ENCODE measurements at places on chromosomes 16 and 17.

GRCh38 chr16:69326172-69326873 lies 4.1 kb downstream of the PDF start:
- DNase-seq = no peak

DNA sequence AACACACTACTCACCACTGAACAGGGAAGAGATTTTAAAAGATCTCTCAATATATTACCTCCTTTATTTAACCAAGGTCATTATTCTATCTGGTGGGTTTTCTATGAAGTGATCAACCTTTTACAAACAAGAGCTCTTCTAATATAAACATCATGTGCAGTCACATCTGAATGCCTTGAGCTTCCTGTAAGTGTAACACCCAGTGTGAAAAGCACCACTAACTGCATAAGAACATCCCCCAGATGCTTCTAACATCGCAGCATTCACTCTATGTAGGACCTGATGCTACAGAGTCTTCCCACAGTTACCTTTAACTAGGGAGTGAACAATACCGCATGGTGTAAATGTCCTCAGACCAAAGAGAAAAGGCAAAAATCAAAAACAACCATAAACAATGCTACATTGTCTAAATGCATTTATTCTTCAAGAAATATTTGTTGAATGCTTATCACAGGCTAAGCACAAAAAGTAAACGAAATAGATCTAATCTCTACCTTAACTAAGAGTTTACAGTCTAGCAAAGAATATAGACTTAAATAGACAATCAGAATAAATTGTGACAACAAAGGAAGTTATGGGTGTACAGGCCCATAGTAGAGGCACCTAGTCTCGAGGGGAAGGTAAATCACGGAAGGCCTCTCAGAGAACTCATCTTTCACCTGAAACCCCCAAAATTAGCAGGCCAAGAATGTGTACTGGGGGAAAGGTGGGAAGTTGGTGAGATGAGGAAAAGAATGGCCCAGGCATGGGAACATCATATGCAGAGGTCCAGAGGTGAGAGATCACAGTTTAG lies 16.2 kb downstream of the SKAP1 start:
- DNase-seq = no peak

DNA sequence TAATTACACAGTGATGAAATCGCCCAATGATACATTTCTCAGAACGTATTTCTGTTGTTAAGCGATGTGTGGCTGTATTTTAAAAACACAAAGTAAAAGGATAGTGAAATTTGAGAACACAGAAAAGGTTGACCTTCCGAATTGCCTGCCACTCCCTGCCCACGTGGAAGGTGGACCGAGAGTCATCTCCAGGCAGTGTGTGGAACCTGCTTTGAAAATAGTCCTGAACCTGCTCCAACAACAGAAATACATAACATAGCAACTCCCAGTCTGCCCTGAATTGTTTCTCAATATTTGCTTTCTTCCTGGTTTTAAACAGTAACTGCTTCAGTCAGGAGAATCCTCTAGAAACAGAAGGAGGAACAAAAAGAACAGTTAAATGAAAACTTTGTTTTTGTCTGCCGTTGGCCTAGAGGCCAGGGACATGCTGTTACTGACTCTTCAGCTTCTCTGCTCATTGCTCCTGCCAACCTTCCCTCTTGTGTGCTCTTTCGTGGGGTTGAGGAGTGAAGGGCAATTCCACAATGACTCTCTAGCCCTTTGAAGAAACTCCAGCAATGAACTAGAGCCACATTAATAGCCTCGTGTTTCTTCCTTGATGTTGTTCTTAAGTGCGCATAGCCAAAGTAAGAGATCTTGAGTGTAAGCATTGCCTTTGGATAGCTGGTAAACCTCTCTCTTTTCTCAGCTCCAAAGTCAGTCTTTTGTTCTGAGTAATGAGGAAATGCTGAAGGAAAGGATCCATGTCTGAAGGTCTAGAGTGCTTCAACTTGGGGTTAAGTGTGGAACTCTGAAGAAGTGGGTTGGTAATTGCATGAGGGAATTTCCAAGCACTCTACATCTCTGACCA lies 452.5 kb upstream of the CCL2 start:
- DNase-seq = no peak

GRCh38 chr17:1060991-1061390 lies 64.1 kb downstream of the TIMM22 start:
- peak; percentile 2 for DNase-seq

DNA sequence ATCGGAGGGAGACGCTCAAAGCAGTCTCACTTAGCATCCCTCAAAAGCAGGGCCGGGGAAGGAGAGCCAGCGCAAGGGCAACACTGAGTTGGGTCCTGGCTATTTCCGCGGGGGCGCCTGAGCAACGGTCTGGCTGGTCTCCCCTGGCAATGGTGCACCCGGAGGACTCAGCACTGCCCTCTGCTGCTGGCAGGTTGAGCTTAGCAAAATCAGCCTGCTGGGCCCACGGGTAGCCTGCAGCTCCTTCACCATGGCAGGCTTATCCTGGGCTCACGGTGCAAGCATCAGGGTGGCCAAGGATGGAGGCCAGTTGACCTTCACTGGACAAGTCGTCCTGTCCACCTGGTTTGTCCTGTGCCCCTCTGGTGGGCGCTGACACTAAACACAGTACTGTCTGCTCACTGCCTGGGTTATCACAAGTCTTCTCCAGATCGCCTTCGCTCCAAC lies 14.4 kb upstream of the ALDH3A1 start:
- no peak for DNase-seq

DNA sequence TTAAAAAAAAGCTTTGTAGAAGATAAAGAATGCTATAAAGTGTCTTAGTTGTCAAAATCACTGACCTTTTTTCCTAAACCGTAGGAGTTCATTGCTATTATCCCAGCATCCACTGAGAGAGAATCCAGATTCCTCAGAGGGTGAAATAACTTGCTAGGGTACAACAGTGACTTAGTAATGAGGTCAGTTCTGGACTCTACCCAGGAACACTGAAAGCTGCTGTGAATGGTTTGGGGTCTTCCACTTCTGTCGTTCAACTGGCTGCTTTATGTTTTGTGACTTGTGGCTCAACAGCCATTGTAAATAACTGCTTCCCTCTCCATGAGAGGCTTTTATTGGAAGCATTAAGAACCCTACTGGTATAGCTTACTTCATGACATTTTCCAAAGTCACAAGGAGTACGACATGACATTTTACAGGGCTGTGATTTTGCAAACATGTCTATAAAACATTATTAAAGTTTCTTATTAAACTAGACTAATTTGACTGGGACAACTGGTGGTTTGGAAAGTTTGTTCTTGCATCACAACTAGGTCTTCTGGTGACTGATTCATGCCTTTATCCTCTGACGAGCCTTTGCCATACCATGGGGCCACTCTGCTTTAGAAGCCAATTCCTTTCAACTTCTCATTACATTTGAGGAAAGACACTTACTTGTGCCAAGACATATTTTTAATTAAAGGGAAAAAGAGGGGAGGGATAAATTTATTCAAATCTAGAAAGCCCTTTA lies 92.2 kb upstream of the CDH11 start:
- DNase-seq = no peak

DNA sequence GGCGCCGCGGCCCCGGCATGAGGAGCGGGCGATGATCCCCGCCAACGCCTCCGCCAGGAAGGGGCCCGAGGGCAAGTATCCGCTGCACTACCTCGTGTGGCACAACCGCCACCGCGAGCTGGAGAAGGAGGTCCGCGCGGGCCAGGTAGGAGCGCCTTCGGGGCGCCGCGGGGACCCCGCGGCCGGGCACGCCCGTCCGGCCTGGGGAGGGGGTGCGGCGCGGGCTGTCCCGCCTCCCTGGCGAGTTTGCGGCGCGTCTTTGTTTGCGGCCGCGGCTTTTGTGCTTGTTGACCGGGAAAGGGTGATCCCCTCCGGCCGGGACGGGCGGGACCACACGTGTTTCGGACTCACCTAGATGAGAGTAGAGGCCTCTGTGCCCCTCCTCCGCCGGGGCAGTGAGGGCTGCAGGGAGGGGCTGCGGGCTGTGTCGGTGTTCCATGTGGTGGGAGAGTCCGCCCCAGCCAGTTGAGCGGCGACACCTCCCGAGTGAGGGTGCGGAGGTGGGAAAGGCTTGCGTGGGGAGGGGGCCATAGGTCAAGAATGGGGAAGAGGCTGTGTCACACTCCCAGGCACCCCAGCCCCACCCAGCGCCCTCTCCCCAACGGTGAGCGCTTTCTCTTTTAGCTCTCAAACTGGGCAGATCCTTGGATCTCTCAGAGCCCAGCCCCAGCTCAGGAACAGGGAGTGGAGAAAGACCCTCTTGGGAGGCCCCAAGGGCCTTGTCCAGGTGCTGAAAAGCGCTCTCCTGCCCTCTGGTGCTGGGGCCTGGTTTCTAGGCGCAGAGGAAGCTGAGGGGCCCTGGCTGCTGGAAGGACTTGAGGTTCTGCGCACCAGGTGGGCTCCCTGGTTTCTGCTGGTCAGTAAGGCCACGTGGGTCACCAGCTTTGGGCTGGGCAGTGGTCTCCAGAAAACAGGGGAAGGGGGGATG lies 923 bp downstream of the ANKRD13B start:
- DNase-seq = no peak

Measured in bone marrow (tissue), 2 donors.